ENCODE measurements at places on chromosomes 1 and 21. TPM values are rescaled to one million over a fixed set of nuclear protein-coding genes. Genes with fewer than 3 reads are reported as not detected.

DNA sequence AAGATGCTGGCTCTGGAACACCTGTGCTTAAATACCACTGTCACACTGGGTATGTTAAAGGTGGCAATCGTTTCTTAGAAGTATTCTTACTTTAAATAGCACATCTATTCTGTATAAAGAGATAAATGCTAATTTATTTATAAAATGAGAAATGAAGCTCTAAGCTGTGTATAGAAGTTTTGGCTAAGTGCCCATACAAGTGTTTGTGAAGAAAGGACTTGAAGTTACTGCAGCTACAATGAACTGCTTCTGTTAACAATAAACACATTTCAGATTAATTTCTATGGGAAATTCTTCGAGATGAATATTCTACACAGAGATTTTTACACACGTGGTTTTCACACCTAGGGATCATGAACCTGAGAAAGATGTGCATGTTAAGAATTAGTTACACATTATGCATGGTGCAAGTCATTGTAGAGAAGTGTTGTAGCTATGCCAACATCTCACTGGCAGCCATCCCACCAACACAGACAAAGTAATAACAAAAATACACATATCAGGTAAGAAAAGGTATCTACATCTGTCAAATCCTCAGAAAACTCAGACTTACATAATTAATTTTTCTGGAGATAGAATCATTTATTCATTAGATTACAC, 16.2 kb downstream of the COL24A1 start:
- H3K4me3 ChIP-seq: no peak overlapping the region
- no peaks in the 10 kb centered on the region for H3K4me1 ChIP-seq
- no peaks in the 10 kb centered on the region for H3K36me3 ChIP-seq
- H3K27ac ChIP-seq: no peak overlapping the region
- no peaks in the 10 kb centered on the region for H3K27me3 ChIP-seq

DNA sequence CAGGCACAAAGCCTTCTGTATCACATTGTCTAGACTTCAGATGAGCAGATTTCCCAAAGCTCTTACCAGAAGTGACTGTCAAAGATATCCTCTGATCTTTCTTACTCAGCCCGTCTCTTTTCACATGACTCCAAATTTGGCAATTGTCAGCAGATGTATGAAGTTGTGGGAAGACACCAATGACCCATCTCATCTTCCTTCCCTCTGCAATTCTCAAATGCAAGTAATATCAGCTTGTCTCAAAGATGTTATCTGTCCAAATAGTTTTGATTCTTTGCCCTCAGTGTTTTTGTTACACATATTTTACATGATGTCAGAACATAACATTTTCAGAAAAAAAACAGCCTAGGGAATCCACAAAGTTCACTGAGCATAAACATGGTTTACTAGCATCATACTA, 45.1 kb upstream of the RGS2 start:
- no peak overlapping the region for H3K27ac ChIP-seq
- H3K27me3 ChIP-seq: no peaks in the 10 kb centered on the region
- no peak for DNase-seq
- no peaks in the 10 kb centered on the region for H3K4me1 ChIP-seq
- H3K4me3 ChIP-seq: no peak overlapping the region
- H3K36me3 ChIP-seq: no peaks in the 10 kb centered on the region

DNA sequence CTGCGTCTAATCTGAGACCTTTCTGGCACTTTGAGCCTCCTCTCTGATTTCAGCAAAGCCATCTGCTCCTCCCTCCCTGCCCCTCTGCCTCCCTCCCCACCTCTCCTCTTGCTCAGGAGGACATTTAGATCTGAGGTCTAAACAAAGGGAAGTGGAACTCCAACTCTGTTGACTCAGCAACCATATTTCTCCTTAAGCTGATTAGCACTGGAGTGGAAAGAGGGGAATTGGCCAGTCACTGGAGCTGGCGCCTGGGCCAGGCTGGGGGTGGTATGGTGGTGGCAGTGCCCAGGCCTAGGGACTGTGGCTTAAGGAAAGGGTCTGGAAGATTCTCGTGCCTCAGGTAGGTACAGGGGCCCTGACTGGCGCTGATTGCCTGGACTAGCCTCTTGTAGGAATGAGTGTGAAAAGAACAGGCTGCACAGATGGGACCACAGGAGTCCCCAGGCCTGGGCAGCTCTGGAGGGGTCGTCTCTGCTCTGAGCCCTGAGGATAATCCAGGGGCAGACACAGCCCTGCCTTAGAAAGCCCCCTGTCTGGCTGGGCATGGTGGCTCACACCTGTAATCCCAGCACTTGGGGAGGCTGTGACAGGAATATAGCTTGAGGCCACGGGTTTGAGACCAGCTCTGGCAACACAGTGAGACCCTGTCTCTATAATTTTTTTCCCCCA, 11.9 kb downstream of the SH2D2A start:
- H3K27me3 ChIP-seq: no peaks in the 10 kb centered on the region
- no peak overlapping the region for H3K4me3 ChIP-seq
- no peak for DNase-seq
- H3K36me3 ChIP-seq: no peaks in the 10 kb centered on the region

- no peak for DNase-seq
- H3K27ac ChIP-seq: no peak overlapping the region
- H3K4me3 ChIP-seq: no peak overlapping the region
- H3K27me3 ChIP-seq: no peaks in the 10 kb centered on the region
- H3K36me3 ChIP-seq: no peaks in the 10 kb centered on the region
Observed at GRCh38 chr1:92464588-92465255, 22.0 kb downstream of the GFI1 start.

DNA sequence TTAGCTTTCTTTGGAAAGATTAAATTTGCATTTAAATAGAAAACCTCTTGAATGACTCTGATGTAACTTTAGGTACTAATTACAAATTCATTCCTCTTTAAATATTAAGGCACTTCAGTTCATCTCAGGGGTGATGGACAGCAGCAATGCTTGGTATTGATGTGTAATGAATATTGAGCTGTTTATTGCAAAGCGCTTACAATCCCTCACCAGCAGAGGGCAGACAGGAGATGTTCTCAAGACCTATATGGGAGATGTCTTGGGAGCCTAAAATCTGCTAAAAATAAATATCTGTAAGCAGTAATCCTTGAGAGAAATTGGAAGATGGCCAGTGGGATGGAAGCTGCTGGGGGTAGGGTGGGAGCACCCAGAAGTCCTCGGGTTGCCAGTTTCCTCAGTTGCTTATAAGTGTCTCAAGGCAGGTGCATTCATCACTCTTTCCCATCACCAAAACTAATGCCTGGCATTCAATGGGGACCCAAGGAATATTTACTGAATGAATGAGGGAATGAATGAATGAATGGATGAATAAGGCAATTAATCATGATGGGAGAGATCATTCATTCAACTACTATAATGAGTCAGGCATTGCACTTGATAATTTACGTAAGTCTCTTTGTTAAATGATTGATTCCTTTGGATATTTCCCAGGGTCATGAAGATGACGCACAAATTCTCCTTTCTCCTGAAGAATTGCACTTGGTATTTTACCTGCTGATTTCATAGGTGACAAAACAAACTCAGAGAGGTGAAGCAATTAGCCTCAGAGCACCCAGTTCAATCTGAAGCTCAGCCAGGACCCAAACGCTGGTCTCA, 2.3 kb downstream of the KLHDC8A start:
- no peak for DNase-seq
- no peak overlapping the region for H3K27ac ChIP-seq
- H3K4me1 ChIP-seq: no peaks in the 10 kb centered on the region
- H3K36me3 ChIP-seq: no peaks in the 10 kb centered on the region
- peaks cover 12% of the 10 kb centered on the region for H3K27me3 ChIP-seq
- H3K4me3 ChIP-seq: no peak overlapping the region

- no peaks in the 10 kb centered on the region for H3K27me3 ChIP-seq
- peaks cover 57% of the 10 kb centered on the region for H3K4me1 ChIP-seq
- no peak for DNase-seq
Observed at GRCh38 chr1:26021647-26022403, at the start of gene EXTL1. TSS of gene EXTL1 (plus strand) at chr1:26021775. CDS start at chr1:26022647, 872 bp downstream.

DNA sequence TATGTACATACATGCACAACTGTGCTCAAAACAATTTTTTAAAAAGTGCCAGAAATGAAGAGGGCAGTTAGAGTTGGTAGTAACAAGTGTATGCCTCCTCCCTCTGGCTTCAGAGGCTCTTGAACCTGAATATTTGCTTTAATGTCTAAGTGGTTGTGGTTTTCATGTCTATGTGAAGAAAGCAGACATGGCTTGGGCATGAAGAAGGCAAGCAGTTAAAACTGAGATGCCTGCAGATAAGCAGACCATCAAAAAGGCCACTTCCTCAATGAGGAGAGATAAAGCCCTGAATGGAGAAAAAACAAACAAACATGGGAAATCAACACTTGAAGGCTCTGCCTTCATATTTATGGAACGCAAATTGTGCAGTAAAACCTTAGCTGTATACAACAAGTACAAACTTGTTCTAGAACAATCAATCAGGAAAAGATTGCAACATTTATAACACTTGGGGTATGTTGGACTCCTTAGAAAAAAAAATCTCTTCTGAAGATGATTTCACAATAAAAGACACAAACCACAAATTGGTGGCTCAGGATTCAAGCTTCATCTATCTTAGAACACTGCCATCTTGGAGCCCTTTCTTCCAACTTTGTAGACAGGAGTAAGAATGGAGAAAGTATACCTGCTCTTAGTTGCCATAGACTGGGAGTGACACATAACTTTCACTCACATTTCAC, 52.7 kb upstream of the PLA2G4A start:
- H3K27me3 ChIP-seq: no peaks in the 10 kb centered on the region
- no peak overlapping the region for H3K27ac ChIP-seq
- H3K36me3 ChIP-seq: no peaks in the 10 kb centered on the region
- DNase-seq: no peak
- H3K4me1 ChIP-seq: no peaks in the 10 kb centered on the region

DNA sequence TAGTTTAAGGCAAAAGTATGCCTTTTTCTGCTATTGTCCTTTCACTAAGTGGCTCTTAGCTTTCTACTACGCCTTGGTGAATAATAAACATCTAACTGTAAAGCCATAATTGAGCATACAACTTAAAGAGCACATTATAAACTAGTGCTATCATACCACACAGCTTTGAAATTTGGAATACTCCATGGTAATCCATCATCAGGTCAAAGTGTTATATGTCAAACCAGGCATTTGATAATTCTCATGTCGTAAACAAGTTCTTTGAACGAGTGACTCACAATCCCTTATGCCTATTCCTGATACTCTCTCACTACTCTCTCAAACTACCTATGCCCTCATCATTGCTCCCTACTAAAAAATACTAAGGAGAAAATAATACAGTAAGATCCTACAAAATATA, 60.3 kb upstream of the FMN2 start:
- no peaks in the 10 kb centered on the region for H3K27me3 ChIP-seq
- H3K4me1 ChIP-seq: no peaks in the 10 kb centered on the region
- H3K4me3 ChIP-seq: no peak overlapping the region
- H3K27ac ChIP-seq: no peak overlapping the region

DNA sequence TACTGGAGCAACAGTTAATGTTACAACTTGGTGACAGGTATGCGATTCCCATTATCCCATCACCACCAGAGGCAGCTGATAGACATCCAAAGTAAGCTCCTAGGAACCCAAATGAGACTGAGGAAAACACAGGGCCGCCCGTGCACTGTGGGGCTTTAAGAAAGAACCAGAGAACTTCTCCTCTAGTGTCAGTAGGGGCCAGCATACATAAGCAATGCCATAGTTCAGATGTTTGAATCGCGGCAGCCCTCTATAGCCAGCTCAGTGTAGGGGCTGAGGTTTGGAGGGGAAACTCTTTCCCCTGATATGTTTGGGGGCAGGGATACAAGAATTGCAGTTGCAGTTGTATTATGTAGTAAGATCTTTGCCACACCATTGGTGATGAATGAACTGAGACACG, 593.3 kb upstream of the NCAM2 start:
- DNase-seq: no peak
- H3K27ac ChIP-seq: no peak overlapping the region
- no peaks in the 10 kb centered on the region for H3K36me3 ChIP-seq
- H3K4me1 ChIP-seq: no peaks in the 10 kb centered on the region
- no peaks in the 10 kb centered on the region for H3K27me3 ChIP-seq

DNA sequence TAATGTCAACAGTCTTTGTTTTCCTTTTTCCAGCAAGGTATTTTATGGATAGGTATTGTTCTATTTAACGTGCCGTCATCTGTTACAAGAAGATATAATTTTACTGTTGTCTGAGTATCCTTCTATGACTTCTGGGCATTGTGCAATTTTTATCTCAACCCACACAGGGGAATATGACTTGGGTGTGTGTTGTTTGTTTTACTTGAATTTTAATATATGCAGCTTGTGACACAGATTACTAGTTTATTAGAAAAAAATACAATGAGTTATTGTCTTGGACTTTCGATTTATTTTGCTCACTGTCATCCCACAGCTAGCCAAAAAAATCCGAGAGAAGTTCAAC, 111.9 kb downstream of the CACHD1 start:
- H3K27ac ChIP-seq: no peak overlapping the region
- no peak for DNase-seq
- no peaks in the 10 kb centered on the region for H3K36me3 ChIP-seq
- no peaks in the 10 kb centered on the region for H3K27me3 ChIP-seq

GRCh38 chr1:21781815-21782348, 1.1 kb downstream of the USP48 start:
- H3K27me3 ChIP-seq: no peaks in the 10 kb centered on the region
- no peak for DNase-seq
- H3K4me3 ChIP-seq: peak overlapping the region; percentile 95

- DNase-seq: no peak
- no peak overlapping the region for H3K4me3 ChIP-seq
- no peaks in the 10 kb centered on the region for H3K36me3 ChIP-seq
- no peaks in the 10 kb centered on the region for H3K4me1 ChIP-seq
Observed at GRCh38 chr1:24339996-24340395, 20.8 kb downstream of the GRHL3 start.

GRCh38 chr1:99185196-99185595, 79.1 kb upstream of the PLPPR4 start:
- peaks cover 8% of the 10 kb centered on the region for H3K4me1 ChIP-seq
- no peak overlapping the region for H3K4me3 ChIP-seq
- no peak for DNase-seq

DNA sequence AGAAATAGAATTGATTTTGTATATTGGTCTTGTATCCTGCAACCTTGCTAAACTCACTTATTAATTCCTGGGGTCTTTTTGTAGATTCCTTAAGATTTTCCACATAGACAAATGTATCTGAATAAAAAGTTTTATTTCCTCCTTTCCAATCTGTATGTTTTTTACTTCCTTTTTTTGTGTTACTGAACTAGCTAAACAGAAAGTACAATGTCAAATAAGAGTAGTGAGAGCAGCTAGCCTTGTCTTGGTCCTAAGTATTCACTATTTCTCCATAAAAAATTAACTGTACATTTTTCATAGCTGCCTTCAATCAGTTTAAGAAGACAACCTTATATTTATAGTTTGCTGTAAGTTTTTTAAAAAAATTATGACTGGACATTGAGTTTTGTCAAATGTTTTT, 74.9 kb downstream of the FASLG start:
- H3K36me3 ChIP-seq: no peaks in the 10 kb centered on the region
- H3K27me3 ChIP-seq: no peaks in the 10 kb centered on the region
- DNase-seq: no peak
- H3K4me1 ChIP-seq: no peaks in the 10 kb centered on the region

- no peaks in the 10 kb centered on the region for H3K27me3 ChIP-seq
- no peak for DNase-seq
- H3K4me1 ChIP-seq: no peaks in the 10 kb centered on the region
- H3K4me3 ChIP-seq: no peak overlapping the region
- H3K36me3 ChIP-seq: no peaks in the 10 kb centered on the region
Observed at GRCh38 chr1:15075817-15076216, 77.7 kb upstream of the TMEM51 start.

The SYNC gene
- 68.3 TPM for total RNA-seq

The KIF21B gene
- total RNA-seq: 0.47 TPM

The FCRLB gene
- not detected for total RNA-seq

The HTR6 gene
- total RNA-seq: not detected

The PDZK1IP1 gene
- 10.9 TPM for total RNA-seq

The NEXN gene
- total RNA-seq: 297 TPM

The C1QA gene
- 30.9 TPM for total RNA-seq

Data from gastrocnemius medialis (tissue), 4 donors.